Endothelial cell (in vitro differentiated cells): ENCODE measurements at places on chromosomes 2 and 18. TPM values are rescaled to one million over a fixed set of nuclear protein-coding genes. Genes with fewer than 3 reads are reported as not detected.

- H3K27me3 ChIP-seq: no peaks in the 10 kb centered on the region
- no peak for DNase-seq
- H3K27ac ChIP-seq: no peak overlapping the region
- H3K4me3 ChIP-seq: no peak overlapping the region
- no peaks in the 10 kb centered on the region for H3K4me1 ChIP-seq
These were observed 766.9 kb downstream of the TDRD15 start for GRCh38 chr2:21890716-21891115.

DNA sequence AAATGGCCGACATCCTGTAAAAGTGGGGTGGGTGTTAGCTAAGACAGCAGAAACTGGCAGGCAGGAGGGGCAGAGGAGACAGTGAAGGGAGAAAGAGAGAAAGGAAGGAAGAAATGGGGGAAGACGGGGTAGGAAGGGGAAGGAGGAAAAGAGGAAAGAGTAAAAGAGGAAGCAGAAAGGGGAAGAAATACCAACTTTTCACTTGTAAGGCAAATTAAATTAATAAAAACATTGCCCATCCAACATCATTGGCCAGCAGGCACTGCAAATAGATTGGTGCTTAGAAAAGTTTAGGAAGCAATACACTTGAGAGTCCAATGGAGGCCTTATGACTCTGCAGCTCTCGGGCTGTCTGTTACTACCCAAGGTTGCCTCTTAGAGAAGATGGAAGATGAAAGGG, 116.7 kb downstream of the TNS1 start:
- peaks cover 25% of the 10 kb centered on the region for H3K36me3 ChIP-seq
- peaks cover 8% of the 10 kb centered on the region for H3K27me3 ChIP-seq
- H3K4me3 ChIP-seq: no peak overlapping the region
- H3K27ac ChIP-seq: no peak overlapping the region

GRCh38 chr18:58606236-58606635, 22.7 kb downstream of the ALPK2 start:
- no peak for DNase-seq
- H3K4me1 ChIP-seq: peaks cover 6% of the 10 kb centered on the region
- H3K4me3 ChIP-seq: no peak overlapping the region
- H3K36me3 ChIP-seq: no peaks in the 10 kb centered on the region

DNA sequence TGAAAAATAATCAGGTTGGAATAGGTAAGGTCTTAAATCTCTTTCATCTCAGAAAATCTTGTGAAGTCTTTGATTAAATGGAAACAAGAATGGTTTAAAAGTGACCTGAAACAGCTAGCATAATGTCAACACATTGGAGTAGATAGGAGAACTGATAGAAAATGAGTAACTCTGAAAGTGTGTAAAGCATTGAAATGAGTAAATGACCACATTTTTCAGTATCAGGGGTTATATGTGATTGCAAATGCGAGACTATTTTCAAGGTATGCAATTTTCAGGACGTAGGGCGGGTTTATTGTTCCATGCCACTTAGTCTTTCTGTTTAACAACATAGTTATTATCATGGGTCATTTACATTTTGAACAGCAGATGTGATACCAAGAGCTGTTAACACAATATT, 1383.2 kb downstream of the LRP1B start:
- no peaks in the 10 kb centered on the region for H3K4me1 ChIP-seq
- no peak overlapping the region for H3K4me3 ChIP-seq
- no peak overlapping the region for H3K27ac ChIP-seq
- no peaks in the 10 kb centered on the region for H3K27me3 ChIP-seq
- no peak for DNase-seq

- no peak overlapping the region for H3K4me3 ChIP-seq
- peaks cover 15% of the 10 kb centered on the region for H3K4me1 ChIP-seq
- H3K27me3 ChIP-seq: peaks cover 4% of the 10 kb centered on the region
- DNase-seq: no peak
These were observed 97.0 kb downstream of the CABLES1 start for GRCh38 chr18:23232331-23232730.

DNA sequence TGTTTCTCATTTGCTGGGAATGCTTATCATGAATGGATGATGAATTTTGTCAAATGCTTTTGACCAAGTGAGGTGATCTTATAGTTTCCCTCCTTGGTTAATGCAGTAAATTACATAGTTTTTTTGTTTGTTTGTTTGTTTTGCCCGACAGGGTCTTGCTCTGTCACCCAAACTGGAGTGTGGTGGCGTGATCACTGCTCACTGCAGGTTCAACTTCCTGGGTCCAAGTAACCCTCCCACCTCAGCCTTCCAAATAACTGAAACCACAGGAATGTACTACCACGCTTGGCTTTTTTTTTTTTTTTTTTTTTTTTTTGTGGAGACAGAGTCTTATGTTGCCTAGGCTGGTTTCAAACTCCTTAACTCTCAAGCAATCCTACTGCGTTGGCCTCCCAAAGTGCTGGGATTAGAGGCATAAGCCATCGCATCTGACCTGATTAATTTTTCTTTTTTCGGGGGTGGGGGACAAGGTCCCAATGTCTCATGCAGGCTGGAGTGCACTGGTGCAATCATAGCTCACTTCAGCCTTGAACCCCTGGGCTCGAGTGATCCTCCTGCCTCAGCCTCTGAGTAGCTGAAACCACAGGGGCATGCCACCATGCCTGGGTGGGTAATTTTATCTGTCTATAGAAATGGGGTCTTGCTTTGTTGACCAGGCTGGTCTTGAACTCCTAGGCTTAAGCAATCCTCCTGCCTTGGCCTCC, 48.6 kb downstream of the SMAD2 start:
- no peak for DNase-seq
- no peak overlapping the region for H3K27ac ChIP-seq
- peaks cover 9% of the 10 kb centered on the region for H3K36me3 ChIP-seq
- no peaks in the 10 kb centered on the region for H3K4me1 ChIP-seq
- no peaks in the 10 kb centered on the region for H3K27me3 ChIP-seq
- H3K4me3 ChIP-seq: no peak overlapping the region

DNA sequence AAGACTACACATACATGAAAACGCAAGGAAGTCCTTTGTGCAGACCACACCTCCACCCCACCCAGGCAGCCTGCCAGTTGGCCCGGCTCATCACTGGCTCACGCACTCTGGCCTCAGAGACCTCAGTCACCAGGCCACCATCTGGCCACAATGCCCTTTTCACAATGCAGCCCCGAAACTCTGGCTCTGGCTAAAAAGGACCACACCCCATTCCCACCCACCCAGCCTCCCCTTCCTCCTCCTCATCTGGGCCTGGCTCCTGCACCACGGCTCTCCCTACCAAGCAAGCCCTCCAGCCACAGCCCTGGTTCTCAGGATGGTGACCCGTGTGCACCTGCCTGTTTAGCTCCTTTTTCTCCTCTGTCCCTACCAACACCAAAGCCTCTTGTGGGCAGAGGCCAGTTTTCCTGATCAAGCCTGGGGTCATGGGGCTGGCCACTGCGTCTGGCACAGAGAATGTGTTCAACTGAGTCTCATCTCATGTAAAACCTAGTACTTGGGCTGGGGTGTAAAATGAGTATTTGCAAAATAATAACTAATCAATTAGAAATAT, 7.4 kb downstream of the HDAC4 start:
- no peak overlapping the region for H3K4me3 ChIP-seq
- no peak overlapping the region for H3K27ac ChIP-seq
- H3K4me1 ChIP-seq: peaks cover 9% of the 10 kb centered on the region
- peaks cover 5% of the 10 kb centered on the region for H3K27me3 ChIP-seq
- DNase-seq: no peak
- no peaks in the 10 kb centered on the region for H3K36me3 ChIP-seq

- no peak for DNase-seq
- H3K36me3 ChIP-seq: no peaks in the 10 kb centered on the region
- H3K27ac ChIP-seq: no peak overlapping the region
- no peaks in the 10 kb centered on the region for H3K27me3 ChIP-seq
- H3K4me3 ChIP-seq: no peak overlapping the region
- peaks cover 3% of the 10 kb centered on the region for H3K4me1 ChIP-seq
These were observed 812.1 kb downstream of the CPS1 start for GRCh38 chr2:211368467-211368866.

- peaks cover 20% of the 10 kb centered on the region for H3K36me3 ChIP-seq
- no peak for DNase-seq
- no peaks in the 10 kb centered on the region for H3K4me1 ChIP-seq
These were observed 194.2 kb upstream of the HDAC4 start for GRCh38 chr2:239594772-239595608.

DNA sequence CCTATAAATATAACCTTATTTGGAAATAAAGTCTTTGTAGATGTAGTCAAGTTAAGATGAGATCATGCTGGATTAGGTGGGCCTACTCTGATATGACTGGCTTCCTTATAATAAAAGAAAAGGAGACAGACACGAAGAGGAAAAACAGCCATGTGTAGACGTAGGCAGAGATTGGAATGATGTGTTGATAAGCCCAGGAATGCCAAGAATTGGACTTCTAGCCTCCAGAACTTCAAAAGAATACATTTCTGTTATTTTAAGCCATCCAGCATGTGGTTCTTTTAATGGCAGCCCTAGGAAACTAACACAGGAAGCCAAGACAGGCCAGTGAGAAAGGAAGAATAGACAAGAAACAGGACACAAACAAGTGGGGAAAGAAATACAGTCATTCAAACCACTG, 68.6 kb downstream of the NYAP2 start:
- no peak overlapping the region for H3K4me3 ChIP-seq
- H3K36me3 ChIP-seq: no peaks in the 10 kb centered on the region
- no peak for DNase-seq
- peaks cover 18% of the 10 kb centered on the region for H3K4me1 ChIP-seq

DNA sequence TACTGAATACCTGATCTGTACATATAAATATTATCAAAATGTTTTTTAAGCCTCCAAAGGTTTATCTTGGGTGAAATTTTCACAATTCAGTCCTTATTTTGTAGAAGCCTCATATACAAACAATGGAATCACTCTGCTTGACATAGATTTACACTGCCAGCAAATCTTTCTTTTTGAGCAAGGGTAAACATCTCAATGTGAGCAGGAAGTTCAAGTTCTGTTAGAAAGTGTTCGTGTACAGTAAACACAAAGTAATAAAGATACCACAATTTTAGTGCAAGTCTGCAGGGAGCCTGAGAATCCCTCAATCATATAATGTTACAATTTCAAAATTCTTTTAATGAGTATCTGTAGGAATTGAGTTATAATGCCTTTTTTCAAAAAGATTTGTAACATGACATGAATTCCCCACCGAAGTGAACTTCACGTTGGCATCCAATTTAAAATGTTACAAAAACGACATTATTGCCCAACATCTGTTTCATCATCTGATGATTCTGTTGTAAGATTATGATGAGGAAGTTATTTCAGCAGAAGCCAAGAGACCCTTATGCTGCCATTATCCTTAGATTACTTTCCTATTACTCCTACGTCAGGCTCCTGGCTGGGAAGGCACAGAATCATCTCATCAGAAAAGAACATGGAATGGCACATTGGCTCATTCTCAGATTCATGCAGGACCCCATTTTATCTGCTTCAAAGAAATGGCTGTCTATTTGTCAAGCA, 283.9 kb upstream of the ACVR2A start:
- DNase-seq: no peak
- no peaks in the 10 kb centered on the region for H3K36me3 ChIP-seq
- H3K4me1 ChIP-seq: no peaks in the 10 kb centered on the region
- no peaks in the 10 kb centered on the region for H3K27me3 ChIP-seq
- no peak overlapping the region for H3K27ac ChIP-seq

DNA sequence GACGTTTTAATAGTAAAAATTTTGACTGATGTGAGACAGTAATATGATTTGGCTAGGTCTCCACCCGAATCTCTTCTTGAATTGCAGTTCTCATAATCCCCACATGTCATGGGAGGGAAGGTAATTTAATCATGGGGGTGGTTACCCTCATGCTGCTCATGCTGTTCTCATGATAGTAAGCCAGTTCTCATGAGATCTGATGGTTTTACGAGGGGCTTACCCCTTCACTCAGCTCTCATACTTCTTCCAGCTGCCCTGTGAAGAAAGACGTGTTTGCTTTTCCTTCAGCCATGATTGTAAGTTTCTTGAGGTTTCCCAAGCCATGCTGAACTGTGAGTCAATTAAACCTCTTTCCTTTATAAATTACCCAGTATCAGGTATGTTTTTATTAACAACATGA, 327.0 kb upstream of the CDH7 start:
- no peaks in the 10 kb centered on the region for H3K4me1 ChIP-seq
- H3K4me3 ChIP-seq: no peak overlapping the region
- no peak for DNase-seq
- no peaks in the 10 kb centered on the region for H3K27me3 ChIP-seq
- H3K27ac ChIP-seq: no peak overlapping the region

Gene E2F6
- 20.4 TPM for total RNA-seq

Gene GAL3ST2
- not detected for total RNA-seq

Gene ALKAL2
- total RNA-seq: 3.2 TPM
